Left lung (tissue), 14 donors: ENCODE measurements at places on chromosomes 16 and 17. TPM values are rescaled to one million over a fixed set of nuclear protein-coding genes. Genes with fewer than 3 reads are reported as not detected.

The PPP1R27 gene
- not detected for total RNA-seq

The SULT1A4 gene
- total RNA-seq, result 10.7 TPM

The PLXDC1 gene
- total RNA-seq, result 4.1 TPM

The TMEM106A gene
- total RNA-seq, result 14.4 TPM

The SOCS1 gene
- total RNA-seq, result 11.8 TPM

- no peak for DNase-seq
Measured at GRCh38 chr17:16911141-16911937, 60.6 kb downstream of the TNFRSF13B start.

GRCh38 chr17:73228748-73229236, 32.9 kb downstream of the CPSF4L start:
- no peak for DNase-seq

- DNase-seq, result no peak
Measured at GRCh38 chr17:76738468-76738850, 540 bp downstream of the MFSD11 start.

GRCh38 chr16:7744546-7745264, 412.1 kb downstream of the RBFOX1 start:
- no peak for DNase-seq
